ENCODE measurements at places on chromosomes 5 and 9.

- DNase-seq = no peak
Observed at GRCh38 chr5:15943487-15943886, 236.1 kb downstream of the MARCHF11 start.

DNA sequence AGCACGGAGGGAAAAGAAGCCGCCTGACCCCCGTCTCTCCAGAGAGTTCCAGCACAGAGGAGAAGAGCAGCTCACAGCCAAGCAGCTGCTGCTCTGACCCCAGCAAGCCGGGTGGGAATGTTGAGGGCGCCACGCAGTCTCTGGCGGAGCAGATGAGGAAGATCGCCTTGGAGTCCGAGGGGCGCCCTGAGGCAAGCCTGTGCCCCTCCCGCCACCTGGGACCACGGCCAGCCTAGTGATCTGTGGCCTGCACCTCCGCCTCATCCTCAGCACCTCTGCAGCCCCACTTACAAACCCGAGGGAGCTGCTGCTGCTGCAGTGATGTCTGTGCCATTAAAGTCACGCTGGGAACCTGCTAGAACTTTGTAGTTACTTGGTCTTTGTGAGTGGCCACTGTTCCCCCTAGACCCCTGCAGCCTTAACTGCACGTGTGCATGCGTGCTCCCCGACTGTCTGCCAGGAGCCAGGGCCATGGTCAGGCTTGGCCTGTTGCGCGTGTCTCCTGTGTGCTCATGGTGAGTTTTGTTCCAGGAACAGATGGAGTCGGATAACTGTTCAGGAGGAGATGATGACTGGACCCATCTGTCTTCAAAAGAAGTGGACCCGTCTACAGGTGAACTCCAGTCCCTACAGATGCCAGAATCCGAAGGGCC lies 12.5 kb downstream of the SQSTM1 start:
- DNase-seq = no peak

GRCh38 chr9:35725362-35725761 lies 6.6 kb downstream of the TLN1 start:
- DNase-seq = no peak

DNA sequence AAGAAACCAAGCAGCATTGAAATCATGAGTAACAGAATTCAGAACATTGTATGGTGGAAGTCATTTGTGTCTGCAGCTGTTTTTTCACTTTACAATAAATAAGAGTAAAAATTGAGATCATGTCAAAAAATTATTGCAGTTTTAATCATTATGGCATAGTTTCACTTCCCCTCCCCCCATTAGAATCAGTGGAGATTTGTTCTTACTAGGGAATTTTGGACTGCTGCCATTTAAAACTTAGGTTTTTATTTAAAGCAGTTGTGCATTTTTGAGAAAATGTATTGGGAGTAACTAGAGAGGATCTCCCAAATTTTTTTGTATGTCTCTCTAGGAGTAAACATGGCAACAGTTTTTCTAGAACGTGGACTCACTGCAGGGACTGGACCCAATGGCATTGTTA lies 20.4 kb downstream of the GTF3C4 start:
- DNase-seq = no peak

- DNase-seq = no peak
Observed at GRCh38 chr5:159216454-159216853, 7.1 kb upstream of the RNF145 start.

DNA sequence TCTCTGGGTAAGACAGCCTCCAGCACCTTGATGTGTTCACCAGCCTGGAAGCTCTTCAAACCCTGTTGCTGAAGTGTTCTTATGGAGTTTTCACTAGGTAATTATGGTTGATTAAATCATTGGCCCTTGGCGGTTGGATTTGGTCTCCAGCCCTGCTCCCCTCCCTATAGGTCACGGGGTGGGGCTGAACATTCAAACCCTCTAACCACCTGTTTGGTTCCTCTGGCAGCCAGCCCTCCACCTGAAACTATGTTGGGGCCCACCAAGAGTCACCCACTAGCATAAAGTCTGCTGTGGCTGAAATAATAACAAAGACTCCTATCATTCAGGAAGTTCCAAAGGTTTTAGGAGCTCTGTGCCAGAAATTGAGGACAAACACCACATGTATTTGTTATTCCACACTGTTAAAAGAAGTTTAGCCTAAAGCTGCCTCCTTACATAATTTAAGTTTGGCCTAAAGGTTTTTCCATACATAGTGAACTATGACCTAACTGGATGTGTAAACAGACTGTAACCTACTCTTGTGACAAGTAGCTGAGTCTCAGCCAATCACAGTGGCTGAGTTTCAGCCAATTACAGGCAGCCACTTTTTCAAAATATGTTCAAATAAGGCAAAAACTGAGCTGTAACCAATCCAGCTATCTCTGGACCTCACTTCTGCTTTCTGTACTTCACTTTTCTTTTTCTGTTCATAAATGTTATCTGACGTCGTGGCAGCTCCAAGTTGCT lies 34.8 kb downstream of the TMEM252 start:
- no peak for DNase-seq

DNA sequence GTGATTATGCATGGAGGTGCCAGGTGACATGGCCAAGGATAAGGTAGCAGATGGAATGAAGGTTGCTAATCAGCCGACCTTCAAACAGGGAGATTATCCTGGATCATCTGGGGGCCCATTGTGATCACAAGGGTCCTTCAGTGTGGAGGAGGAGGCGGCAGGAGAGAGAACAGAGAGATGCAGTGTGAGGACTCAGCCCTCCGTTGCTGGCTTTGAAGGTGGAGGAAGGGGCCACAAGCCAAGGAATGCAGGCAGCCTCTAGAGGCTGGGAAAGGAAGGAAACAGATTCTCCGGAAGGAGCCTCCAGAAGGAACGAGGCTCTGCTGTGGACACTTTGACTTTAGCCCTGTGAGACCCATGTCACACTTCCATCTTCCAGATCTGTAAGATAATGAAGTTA lies 27.4 kb upstream of the EEIG1 start:
- DNase-seq = no peak

- DNase-seq = no peak
Observed at GRCh38 chr5:76345582-76345981, 57.5 kb upstream of the IQGAP2 start.

DNA sequence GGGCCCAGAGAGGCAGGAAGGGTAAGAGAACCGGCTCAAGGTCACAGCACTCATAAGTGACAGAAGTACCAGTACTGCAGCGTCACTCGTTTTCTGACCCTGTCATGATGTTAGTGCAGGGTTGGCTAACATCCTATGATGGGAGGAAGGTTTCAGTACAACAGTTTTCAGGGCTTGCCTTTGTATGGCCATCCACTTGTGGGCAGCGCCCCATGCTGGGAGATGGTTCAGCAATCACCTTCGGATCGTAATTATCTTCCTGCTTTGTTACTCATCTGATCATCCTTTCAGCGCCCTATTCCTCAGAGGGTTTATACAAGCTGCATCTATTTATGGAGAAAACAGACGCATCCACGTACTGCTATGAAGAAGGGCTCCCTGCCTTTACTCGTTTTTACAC lies 2.4 kb downstream of the MAP1B start:
- no peak for DNase-seq
